ENCODE measurements at places on chromosomes 13 and 19. TPM values are rescaled to one million over a fixed set of nuclear protein-coding genes. Genes with fewer than 3 reads are reported as not detected.

ZNF490 gene
- total RNA-seq: 8.7 TPM

RPL21 gene
- total RNA-seq: 544 TPM

CEACAM21 gene
- not detected for total RNA-seq

LATS2 gene
- total RNA-seq: 24.2 TPM

ZNF837 gene
- total RNA-seq: 4.4 TPM

KISS1R gene
- not detected for total RNA-seq

TDRD3 gene
- 33.3 TPM for total RNA-seq

C1QTNF9 gene
- not detected for total RNA-seq

PLPP2 gene
- 1.1 TPM for total RNA-seq

NLRP7 gene
- not detected for total RNA-seq
